T1000 (cell line): ENCODE measurements at places on chromosomes 2 and 18.
A peak's percentile ranks its signal among the peaks of the same experiment; 100 is the strongest.

DNA sequence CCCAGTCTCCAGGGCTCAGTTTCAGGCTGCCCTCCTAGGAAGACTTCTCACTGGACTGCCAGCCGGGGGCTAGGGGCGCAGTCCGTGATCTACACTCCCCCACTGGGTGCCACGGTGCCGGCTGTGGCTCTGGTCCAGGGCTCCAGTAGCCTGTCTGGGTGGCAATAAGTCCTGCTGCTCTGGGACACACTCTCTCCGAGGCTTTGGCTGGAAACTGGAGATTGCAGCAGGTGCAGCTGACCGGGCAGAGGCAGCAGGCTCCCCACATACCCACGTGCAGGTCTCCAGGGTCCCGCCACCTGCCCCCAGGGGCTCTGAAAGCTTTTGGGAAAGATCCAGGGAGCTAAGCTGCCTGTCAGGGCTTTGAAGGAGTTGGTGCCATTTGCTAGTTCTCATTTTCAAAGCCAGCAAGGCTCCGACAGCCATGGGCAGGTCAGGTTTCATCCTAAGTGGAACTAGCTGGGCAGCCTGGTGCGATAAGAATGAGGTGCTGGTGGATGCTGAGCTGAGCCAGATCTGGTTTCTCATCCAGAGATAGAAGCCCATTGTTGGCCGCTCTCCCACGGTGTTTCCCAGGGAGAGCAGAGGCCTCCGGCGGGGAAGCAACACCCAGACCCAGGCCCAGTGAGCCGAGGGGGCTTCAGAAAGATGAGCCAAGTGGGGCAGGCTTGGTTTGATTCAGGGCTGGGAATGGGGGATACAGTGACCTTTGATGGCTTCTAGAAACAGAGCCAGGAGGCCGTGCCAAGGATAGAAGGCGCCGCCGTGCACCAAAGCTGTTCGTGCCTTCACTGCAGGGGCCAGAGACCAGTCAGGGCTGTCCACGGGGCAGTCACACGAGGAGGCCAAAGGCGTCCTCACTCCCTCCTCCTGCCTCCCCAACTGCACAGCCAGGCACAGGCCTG, 141.7 kb upstream of the GPC1 start:
- DNase-seq: no peak

DNA sequence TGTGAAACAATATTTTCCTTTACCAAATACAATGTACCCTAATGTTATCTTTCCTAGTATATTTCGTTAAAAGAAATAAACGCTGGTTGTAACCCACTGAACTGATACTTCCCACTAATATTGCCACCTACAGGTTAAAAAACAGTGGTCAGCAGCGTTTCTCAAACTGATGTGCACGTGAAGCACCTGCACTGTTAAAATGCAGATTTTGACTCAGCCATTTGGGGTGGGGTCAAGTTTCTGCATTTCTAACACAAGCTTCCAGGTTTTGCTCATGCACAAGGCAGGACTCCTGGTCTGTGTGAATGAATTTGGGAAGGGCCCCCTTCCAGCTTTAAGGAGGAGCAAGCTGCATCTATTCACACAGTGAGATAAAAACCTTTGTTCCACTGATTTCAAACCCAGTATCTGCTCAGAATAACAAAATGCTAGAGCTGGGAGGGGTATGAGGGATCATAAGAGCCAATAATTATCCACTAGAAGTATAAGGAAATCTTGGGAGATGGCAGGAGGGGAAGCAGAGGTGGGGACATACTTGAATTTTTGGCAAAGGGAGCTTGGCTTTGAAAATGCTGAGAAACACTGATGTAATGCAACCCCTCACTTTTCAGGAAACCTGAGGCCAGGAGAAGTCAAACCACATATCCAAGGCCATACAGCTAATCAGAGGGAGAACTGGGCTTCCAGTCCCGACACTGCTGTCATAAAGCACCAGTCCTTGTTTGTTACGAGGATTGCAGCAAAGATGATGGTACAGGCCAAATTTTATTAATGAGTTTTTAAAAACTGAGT, 116.2 kb downstream of the RBMS1 start:
- DNase-seq: no peak

GRCh38 chr2:43707255-43708015, 31.2 kb upstream of the C1GALT1C1L start:
- peak; percentile 55 for DNase-seq

DNA sequence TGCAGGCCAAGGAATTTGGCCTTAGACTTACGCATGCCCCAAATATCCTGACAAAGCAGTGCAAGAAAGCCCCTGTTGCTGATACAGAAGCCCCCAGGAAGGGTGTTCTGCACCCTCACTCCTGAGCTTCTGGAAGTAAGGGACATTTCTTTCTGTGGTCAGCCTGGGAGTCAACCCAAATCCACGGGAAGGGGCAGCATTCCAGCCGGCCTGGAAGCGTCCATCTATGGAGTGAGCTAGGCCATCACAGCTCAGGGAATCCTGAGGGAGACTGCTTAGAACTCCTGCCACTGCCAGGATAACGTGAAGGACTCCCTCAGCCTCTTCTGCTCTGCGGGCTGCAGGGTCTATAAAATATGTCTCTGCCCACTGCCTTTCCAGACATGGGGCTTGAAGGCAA, 173.9 kb downstream of the ANAPC1 start:
- DNase-seq: no peak

GRCh38 chr2:106147665-106148064, 46.4 kb downstream of the UXS1 start:
- peak; percentile 14 for DNase-seq

GRCh38 chr18:77853859-77854258, 604.2 kb downstream of the GALR1 start:
- no peak for DNase-seq

- no peak for DNase-seq
Measured at GRCh38 chr2:151171186-151171585, 90.5 kb downstream of the RBM43 start.

DNA sequence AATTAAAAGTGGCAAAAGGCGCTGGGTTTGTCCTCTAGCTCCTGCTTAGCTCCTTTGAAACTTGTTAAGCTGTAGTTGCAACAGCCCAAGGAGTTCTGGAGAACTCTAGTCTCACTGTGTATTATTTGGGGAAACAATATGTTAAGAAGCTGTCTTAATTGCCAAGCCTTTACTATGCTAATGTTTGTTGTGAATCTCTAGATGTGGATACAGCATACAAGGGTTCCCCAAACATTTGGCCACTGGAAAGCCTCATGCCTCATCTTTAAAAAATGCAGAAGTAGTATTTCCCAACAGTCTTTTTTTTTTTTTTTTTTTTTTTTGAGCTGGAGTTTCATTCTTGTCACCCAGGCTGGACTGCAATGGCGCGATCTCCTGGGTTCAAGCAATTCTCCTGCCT, 236.7 kb downstream of the PRKCE start:
- DNase-seq: no peak

GRCh38 chr18:39841482-39842365, 2113.3 kb upstream of the PIK3C3 start:
- no peak for DNase-seq

- DNase-seq: no peak
Measured at GRCh38 chr2:239266779-239267287, 134.0 kb downstream of the HDAC4 start.
